ENCODE measurements at places on chromosomes 16 and 17. TPM values are rescaled to one million over a fixed set of nuclear protein-coding genes. Genes with fewer than 3 reads are reported as not detected.

GRCh38 chr16:86485746-86486145 is 24.6 kb upstream of the FOXF1 start:
- no peak for DNase-seq

DNA sequence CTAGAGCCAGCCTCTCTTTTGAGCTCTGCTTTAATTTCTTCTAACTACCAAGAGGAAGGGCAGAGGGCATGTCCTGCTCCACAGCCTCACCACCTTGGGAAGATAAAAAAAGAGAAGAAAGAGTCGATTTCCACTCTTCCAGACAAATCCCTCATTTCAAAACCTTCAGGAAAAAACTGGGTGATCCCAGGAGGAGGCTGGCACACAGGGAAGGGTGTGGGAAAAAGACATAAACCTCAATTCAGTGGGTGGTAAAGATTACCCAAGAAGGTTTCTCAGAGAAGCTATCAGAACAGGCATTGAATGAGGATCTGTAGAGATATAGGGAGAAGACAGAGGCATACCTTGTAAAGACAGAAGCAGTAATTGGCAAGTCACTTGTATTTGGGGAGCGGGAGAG is 79.9 kb upstream of the CRHR1 start:
- no peak for DNase-seq

DNA sequence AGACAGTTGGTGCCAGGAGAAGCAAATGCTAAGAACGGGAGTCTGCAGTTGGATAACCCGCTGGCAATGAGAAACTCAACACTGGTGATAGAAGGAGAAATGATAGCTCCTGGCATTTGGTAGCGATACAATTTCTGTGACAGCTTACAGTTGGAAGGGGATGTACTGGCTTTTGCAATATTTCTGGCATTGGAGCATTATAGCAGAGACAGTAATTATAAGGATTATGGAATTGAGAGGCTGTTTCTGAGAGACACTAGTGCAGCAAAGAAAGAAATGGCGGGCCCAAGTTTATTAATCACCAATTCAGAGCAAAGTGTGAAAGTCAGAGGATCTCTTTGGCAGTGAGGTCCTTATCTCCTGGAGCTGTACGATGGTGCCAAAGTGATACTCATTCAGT is 16.1 kb upstream of the SDK2 start:
- no peak for DNase-seq

- no peak for DNase-seq
Measured at GRCh38 chr16:3080024-3080423, 14.6 kb downstream of the IL32 start.

GRCh38 chr16:6177616-6178180 is 1080.1 kb upstream of the EEF2KMT start:
- DNase-seq, result no peak

DNA sequence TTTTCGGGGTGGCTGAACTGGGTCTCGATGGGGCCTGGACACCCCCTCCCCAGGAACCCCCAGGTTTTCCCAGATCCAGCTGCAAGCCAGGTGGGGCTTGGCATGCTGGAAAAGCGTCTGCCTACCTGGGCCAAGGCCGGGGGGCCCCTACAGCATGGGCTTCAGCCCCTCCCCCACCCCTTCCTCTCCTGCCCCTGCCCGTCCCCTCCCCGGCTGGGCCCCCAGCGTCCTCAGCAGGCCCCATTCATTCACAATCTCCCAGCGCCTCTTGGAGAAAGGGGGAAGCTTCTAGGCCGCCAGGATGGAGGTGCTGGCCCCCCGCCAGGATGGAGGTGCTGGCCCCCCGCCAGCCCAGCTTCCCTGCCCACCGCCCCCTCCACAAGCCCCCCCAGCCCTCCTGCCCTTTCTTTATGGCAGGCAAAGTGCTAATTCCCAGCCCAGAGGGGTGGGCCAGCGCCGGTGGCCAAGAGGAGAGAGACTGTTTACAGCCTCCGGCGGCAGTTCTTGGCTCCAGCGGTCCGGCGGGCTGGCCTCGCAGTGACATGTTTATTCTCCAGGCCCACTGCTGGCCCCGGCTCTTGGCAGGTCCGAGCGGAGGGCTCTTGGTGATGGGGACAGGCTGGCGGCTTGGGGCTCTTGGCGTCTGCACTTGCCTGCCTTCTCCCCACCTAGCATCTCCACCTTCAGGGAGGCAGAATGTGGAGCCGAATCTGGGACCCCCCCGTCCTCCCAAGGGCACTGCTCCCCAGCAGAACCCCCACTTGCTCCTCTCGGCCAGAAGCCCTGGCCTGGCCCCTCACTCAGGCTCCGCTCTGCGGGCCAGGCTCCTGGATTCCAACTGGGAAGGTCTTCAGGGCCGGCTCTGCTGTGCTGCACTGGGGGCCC is 94.4 kb upstream of the CIBAR2 start:
- DNase-seq, result peak; percentile 48

DNA sequence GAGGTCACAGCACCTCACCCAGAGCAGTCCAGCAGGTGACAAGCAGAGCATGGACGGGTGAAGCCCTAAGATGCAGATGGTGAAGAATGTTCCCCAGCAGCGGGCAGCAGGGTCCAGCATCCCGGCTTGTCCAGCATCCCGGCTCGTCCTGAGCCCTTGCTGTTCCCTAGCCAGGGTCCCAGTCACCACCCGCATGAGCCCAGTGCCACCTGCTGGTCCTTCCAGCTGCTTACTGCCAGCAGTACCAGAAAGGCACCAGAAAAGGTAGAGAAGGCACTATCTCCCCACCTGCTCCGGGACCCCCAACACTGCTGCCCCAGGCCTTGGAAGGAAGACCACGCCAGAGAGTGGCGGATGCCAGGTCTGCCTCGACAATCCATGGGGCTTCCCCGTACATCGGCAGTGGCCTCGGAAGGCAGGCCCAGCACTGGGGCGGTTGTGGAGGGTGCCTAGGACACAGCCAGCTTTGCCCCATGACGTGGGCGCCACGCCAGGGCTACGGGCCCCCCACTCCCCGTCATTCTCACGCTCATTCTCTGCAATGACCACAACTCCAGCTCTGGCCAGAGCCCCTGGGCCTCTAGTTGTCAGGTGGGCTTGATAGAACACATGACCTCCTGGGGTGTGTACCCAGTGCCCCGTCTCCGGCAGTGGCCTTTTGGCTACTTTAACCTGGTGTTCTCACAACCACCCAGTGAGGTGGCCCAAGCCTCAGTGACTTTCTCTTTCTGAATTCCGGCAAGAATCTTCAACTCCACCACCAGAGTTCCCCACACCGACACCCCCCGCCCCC is 1.4 kb downstream of the CENPX start:
- DNase-seq, result peak; percentile 75

GRCh38 chr17:27609611-27610303 is 21.2 kb upstream of the LGALS9 start:
- DNase-seq, result peak; percentile 27

DNA sequence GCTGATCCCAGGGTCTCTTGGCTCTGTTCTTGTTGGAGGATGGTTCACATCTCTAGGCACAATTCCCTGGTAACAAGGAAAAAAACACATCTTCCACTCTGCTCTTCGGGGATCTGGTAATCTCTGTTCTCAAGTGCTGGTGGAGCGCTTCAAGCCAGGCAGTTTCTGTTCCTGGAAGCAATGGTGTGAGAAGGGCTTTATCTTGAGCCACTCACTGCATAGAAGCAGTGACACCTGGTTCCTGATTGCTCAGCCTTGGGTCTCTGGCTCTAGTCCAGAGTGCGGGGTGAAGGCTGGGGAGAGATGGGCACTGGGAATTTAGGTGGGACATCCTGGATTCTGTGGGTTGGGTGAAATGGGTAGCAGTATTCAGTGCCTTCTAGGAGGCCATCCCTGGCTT is 14.1 kb downstream of the AKAP1 start:
- DNase-seq, result no peak

Gene OR1A1
- total RNA-seq, result not detected

Gene PDILT
- not detected for total RNA-seq

Gene TMEM88
- total RNA-seq, result not detected

Gene CCL5
- not detected for total RNA-seq

Gene SBK1
- under 0.01 TPM for total RNA-seq
